ENCODE measurements at places on chromosomes 5 and 9. TPM values are rescaled to one million over a fixed set of nuclear protein-coding genes. Genes with fewer than 3 reads are reported as not detected.

DNM1 gene
- total RNA-seq = 9.7 TPM

DNA sequence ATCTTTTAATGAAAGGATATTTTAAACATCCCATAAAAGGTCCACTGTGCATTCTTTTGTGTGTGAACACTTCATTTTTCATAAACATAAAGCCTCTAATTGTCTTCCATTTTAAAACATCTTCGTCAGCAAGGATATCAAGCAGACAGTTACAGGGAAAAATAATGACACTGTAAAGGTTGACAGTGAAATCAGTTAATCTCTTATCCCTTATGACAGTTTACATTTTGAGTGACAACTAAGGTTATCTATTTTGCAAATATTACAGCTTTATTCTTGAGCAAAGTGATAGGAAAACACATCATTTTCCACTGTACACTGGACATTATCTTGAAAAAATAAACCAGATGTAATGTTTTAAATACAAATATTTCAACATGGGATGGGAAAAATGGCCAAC, 28.7 kb upstream of the EFNA5 start:
- H3K4me3 ChIP-seq = no peak overlapping the region
- DNase-seq = no peak
- H3K27ac ChIP-seq = no peak overlapping the region
- no peaks in the 10 kb centered on the region for H3K27me3 ChIP-seq

DNA sequence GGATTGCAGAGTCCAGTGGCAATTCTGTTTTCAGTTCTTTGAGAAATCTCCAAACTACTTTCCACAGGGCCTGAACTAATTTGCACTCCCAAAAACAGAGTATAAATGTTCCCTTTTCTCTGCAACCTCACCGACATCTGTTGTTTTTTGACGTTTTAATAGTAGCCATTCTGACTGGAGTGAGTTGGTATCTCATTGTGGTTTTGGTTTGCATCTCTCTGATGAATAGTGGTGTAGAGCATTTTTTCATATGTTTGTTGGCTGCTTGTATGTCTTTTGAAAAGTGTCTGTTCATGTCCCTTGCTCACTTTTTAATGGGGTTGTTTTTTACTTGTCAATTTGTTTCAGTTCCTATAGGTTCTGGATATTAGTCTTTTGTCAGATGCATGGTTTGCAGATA, 72.6 kb downstream of the PALM2AKAP2 start:
- H3K27me3 ChIP-seq = no peaks in the 10 kb centered on the region
- no peak overlapping the region for H3K4me3 ChIP-seq
- H3K36me3 ChIP-seq = no peaks in the 10 kb centered on the region
- DNase-seq = no peak
- H3K4me1 ChIP-seq = no peaks in the 10 kb centered on the region
- no peak overlapping the region for H3K27ac ChIP-seq

DNA sequence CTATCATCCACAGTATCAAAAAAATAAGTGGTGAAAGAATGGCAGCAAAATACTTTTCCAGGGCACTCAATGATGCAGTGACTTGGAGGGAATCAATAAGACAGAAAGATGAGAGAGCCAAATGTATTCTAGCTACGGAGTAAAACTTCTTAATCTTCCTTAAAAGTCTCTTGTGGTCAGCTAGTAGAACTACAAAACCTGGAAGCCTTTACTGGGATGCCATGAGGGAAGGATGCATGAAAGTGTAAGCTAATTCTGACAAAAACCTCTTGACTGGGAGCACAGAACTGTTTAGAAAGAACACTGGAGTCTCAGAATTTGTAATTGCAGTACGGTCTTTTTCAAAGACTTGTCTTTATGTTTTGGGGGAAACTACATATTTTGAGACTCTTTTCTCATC, 432.8 kb upstream of the PTPRD start:
- no peaks in the 10 kb centered on the region for H3K4me1 ChIP-seq
- no peak for DNase-seq
- no peak overlapping the region for H3K27ac ChIP-seq
- H3K36me3 ChIP-seq = no peaks in the 10 kb centered on the region
